ENCODE measurements at places on chromosomes 1 and 21. TPM values are rescaled to one million over a fixed set of nuclear protein-coding genes. Genes with fewer than 3 reads are reported as not detected.
A peak's percentile ranks its signal among the peaks of the same experiment; 100 is the strongest.

The CBR1 gene
- 62.2 TPM for total RNA-seq

The CELA3B gene
- not detected for total RNA-seq

The LEFTY2 gene
- not detected for total RNA-seq

The SSBP3 gene
- 84.4 TPM for total RNA-seq

The C1orf115 gene
- total RNA-seq = 0.11 TPM

DNA sequence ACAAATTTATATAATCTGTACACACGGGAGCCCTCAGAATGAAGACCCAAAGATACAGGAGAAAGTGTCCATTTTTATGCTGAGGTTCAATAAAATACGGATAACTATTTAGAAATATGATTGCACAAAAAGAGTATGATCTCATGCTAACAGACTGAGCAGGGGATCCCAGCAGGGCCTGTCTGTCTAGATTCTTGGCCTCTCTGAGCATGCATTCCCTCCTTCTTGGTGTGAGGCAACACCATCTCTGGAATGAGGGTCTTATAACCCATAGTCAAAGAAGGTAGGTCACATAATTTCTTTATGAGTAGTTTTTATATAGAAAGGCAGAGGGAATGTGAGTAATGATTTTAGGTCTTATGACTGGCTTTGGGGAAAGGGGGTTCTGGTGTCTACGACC is 5.4 kb downstream of the PRMT6 start:
- DNase-seq = no peak

DNA sequence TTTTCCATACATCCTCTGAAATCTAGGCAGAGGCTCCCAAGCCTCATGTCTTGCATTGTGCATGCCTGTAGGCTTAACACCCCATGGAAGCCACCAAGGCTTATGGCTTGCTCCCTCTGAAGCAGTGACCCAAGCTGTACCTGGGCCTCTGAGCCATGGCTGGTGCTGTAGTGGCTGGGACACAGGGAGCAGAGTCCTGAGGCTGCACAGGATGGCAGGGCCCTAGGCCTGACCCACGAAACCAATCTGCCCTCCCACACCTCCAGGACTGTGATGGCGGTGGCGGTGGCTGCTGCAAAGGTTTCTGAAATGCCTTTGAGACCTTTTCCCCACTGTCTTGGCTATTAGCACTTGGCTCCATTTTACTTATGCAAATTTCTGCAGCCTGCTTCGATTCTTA is 429.5 kb downstream of the NPHP4 start:
- DNase-seq = no peak

- no peak for DNase-seq
Observed at GRCh38 chr1:48217856-48218255, 4.7 kb upstream of the SLC5A9 start.

- DNase-seq = peak; percentile 20
Observed at GRCh38 chr1:234214129-234214910, 158.9 kb upstream of the COA6 start.

DNA sequence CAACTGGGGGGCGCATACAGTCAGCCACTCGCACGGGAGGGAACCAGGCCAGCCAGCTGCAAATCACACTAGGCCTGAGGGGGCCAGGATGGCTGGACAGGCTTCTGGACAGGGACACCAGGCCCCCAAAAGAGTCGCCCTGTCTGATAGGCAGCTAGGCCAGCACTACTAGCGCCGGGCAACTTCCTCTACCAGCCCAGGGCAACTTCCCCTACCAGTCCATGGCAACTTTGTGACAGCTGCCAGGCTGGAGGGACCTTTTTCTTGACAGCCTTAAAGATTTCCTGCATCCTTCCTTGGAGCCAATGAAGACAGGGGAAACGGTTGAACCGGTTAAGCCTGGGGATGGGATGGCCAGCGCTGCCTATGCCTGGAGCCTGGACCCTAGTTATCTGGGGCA is 5.1 kb downstream of the IFFO2 start:
- DNase-seq = no peak

DNA sequence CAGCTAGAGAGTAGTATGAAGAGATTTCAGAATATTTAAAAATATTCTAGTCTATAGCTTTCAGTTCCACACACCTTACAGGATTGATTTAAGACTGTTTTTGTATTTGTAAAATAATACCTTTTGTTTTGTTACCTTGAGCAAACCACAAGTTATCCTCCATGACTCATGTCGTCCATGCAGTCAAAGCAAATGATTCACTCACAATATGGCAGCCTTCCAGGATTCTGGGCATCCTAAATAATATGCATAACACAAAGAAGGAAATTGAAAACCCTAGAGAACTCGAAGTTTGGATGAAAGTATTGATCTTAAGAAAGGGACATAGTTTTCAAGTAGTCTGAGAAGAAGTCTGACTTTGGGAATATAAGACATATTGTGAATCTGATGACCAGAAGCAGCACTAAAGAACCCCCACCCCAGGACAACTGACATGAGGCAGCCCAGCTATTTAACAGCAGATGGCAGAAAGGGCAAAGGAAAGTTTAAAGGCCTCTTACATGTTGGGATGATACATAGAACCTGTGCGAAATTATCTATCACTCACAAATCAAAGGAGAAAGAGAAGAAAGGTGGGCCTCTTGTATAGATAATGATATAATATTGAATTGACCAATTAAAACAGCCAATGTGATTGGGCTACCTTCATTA is 857.9 kb downstream of the BRINP3 start:
- no peak for DNase-seq

- no peak for DNase-seq
Observed at GRCh38 chr1:61740751-61741700, 1.3 kb upstream of the PATJ start.

DNA sequence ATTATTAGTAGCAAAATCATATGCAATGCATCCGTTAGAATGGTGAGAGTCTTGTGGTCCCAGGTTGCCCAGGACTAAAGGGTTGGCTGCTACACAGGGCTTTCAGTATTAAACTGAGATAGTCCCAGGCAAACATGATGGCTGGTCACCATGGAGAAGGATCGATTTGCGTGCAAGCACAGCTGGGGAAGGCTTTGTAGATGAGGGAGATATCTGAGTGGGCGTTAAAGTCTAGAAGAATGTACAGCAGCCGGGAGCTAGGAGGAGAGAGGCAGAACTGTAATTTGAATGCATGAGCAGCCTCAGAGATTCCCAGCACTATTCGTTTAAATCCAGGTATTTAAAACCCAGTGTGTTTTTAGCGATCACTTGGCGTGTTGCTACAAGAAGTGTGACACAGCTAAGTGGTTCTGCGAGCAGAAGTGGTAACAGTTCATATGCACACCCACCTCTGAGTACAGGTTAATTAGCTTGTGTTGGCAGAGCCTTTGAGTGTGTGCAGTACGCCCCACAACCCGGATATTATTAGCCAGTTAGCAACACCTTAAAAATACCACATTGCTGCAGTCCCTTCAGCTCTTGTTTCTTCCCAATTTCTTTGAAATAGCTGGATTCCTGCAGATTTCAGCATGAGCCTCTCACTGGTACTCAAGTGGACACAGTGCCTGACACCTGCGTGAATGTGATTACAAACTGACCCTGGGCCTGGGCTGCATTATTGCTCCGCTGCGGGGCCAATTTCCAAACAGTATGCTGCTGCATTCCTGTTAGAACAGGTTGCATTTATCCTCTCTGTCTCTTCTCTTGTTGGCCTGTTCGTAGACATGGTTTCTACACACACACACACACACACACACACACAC is 67.2 kb upstream of the SCAF4 start:
- DNase-seq = no peak

DNA sequence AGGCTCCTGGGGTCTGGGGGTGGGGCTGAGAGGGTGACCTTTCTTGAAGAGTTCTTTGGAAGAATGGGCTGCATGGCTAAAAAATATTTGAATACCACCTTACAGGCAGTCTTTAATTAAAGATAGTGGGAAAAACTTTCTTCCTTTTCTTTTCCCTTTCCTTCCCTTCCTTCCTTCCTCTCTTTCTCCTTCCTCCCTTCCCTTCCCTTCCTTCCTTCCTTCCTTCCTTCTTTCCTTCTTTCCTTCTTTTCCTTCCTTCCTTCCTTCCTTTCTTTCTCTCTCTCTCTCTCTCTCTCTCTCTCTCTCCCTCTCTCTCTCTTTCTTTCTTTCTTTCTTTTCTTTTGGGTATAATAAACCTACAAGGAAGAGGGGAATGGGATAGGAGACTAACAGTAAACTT is 77.8 kb upstream of the EDN2 start:
- DNase-seq = no peak

GRCh38 chr1:24584171-24584647 is 28.3 kb downstream of the NCMAP start:
- no peak for DNase-seq

GRCh38 chr1:9746211-9746610 is 77.6 kb downstream of the CLSTN1 start:
- no peak for DNase-seq

- DNase-seq = peak; percentile 99
Observed at GRCh38 chr1:1919304-1920056, 401 bp upstream of the TMEM52 start.

All from activated T-helper 2 cell treated with anti-CD3 and anti-CD28 coated beads, Interferon-gamma antibody, Interleukin-2, Interleukin-4, amounts not matched to agents 10 μg/mL and 5 μg/mL and 100 μg/mL, durations not matched to agents 14 hours and 24 hours and 36 hours (primary cell).